ENCODE measurements at places on chromosomes 16 and 17. TPM values are rescaled to one million over a fixed set of nuclear protein-coding genes. Genes with fewer than 3 reads are reported as not detected.

CDRT15 gene
- total RNA-seq, result not detected

CACNG4 gene
- 44.5 TPM for total RNA-seq

SOX8 gene
- total RNA-seq, result 20.1 TPM

CDYL2 gene
- 10.0 TPM for total RNA-seq

RAPGEFL1 gene
- 17.0 TPM for total RNA-seq

CALB2 gene
- total RNA-seq, result 9.2 TPM

DNA sequence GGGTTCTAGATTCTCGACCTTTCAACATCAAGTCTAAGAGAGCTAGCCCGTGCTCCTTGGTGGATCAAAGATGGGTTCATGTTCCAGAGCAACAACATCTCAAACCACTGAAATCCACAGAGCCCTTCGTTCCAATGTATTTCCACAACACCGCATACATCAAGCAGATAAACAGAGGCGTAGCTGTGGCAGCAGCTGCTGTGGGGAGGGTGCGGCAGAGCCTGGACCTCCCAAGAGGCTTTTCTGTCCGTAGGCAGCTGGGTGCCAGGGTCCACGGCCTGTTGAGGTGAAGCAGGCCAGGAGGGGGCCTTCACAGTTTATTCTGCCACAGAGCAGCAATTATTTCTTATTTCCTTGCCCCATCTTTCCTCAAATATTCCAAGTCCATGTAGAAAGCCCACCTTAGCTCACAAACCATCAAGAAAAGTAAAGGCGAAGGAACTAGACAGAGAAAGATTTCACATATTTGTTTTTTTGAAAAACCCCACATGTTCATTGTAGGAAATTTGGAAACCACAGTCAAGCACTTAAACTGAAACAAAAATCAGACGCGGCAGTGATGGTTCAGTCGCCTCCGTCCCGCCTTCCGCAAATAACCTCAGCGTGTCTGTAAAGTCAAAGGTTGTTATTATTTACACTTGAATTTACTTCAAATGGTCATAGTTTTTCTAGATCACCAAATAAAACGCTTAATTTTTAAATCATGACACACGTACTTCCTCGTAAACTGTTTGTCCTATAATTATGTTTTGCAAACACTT, 144.6 kb upstream of the FOXF1 start:
- no peak for DNase-seq

DNA sequence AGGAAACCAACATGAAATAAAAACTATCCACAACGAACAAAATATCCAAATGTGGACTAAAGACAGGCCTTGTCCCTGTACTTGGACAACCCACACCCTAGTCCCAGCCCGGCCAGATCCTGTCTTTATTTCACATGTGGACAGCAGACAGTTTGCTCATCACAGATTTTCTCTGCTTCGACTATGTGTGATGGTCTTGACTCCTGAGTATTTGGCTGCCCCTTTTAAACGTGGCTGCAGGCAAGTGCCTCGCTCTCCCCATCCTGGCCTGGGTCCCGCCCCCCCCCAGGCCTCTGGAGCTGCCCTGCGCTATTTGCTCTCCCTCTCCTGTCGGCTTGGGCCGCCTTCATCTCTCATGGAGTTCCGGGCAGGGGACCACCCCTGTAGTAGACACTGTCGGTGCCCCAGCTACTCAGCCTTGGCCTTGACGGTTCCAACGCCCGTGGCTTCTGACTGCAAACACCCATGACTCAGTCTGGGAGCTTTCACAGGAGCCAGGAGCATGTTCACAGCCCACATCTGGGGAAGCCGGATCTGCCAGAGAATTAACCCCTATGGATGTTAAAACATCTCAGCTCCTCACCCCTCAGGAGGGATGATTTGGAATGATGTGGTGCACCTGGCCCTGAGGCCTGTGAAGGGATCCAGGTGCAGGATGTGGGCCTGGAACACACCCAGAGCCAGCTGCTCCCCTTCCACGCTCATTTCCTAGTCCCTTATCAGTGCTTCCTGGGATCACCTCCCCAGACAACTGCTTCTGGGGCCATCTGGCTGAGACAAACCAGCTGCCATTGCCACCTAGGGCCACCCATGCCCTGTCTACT, 229.7 kb upstream of the RPL38 start:
- no peak for DNase-seq

GRCh38 chr17:49076573-49077384, 55.8 kb upstream of the B4GALNT2 start:
- no peak for DNase-seq

- DNase-seq, result no peak
Observed at GRCh38 chr16:85678821-85679220, 9.9 kb downstream of the GINS2 start.

- no peak for DNase-seq
Observed at GRCh38 chr16:83539736-83540490, 267.9 kb upstream of the HSBP1 start.

- no peak for DNase-seq
Observed at GRCh38 chr16:83606486-83607030, 201.2 kb upstream of the HSBP1 start.

GRCh38 chr16:30838876-30839471, 52.0 kb upstream of the ZNF629 start:
- DNase-seq, result no peak

- DNase-seq, result no peak
Observed at GRCh38 chr17:42072323-42073187, 22.2 kb upstream of the C17orf113 start.

DNA sequence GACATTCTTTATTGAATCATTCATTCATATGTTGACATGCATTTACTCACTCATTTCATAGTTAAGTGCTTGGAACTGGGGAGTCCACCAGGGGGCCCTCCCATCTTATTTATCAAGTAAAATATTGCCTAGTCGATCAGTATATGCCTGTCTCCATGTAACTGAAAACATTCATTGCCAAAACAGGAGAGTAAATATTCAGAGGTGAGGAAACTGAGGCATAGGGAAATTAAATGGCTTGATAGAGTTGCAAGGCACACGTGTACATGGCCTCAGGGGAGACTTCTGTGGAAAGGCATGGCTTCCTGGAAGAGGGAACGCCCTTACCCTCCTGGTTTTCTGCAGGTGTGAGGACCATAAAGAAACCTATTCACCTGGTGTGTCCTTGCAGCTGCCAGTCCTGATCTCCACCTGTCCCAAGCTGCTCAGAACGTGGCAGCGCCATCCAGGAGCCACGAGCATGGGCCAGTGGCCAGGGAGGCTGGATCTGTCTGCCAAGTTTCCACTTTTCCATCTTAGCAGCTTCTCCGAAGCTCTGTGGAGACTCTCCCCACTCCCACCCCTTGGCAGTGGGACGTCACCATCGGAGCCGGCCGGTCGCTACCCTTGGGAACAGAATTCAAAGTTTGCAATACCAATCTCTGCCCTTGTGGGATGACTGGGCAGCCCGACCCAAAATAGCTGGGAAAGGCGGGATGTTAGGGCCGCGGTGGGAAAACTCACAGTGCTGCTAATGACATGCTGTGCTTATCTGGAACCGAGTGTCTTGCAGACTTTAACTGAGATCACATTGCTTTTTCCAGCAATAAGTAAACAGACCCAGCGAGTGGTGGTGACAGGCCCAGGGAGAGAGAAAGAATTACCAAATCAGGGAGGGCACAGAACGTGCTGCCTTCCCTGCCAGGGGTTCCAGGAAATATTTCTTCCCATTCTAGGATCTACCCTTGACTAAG, 4.1 kb upstream of the C1QTNF1 start:
- no peak for DNase-seq

DNA sequence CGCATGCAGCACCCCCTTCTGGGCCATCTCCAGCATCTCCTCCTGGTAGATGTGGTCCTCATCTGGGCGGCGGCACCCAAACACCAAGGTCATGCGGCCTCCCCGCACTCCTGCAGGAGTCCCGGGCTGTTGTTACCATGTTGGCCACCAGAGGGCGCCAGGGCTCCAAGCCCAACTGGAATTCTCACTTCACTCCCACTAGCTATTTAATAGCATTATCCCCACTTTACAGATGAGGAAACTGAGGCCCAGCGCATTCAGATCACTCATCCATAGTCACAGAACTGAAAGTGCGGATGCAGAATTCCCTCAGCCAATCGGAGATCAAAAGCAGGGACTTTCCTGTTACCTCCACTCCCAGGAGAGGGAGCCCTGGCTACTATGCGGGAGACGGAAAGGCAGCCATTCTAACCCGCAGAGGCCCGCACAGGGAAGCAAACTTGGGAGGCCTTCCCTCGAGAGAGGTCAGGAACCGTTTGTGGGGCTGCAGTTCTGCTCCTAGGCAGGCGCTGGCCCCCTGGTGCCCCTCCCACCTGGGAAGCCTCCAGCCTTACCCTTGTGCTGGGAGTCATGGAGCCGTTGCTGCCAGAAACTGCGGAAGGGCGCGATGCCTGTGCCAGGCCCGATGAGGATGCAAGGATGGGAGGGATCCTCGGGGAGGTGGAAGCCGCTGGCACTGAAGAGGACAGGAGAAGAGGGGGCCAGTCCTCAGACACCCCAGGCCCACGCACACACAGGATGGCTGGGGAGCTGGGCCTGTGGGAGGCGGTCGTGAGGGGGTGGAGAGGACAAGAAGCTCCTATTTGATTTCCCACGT, 40.1 kb downstream of the NOS2 start:
- DNase-seq, result peak; percentile 18

- no peak for DNase-seq
Observed at GRCh38 chr16:69273009-69273408, 38.1 kb upstream of the VPS4A start.

DNA sequence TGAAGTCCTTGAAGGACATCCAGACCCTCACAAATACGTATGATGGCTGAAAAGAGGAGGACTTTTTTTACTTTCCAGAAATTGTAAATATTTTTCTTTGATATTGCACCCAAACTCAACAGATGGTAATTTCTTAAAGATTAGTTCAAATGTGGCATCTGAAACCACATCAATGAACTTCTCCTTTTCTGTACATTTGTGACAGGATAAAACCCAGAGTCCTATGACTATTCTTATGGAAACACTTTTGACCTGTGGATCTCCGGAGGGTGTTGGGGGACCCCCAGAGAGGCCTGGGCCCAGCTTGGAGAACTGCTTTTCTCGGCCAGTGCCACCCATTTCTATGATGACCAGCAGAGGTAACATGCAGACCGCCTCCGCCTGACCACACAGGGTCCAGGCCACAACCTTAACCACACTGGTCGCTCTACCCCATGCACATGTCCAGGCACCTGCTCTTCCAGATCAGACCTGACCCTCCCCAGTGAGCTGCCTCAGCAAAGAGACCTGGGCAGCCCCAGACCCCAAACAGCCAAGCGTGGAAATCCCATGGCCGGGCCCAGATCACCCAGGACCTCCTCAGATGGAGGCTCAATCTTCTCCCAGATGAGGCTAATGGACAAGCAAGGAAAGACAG, 22.7 kb downstream of the RPH3AL start:
- no peak for DNase-seq

GRCh38 chr17:67922503-67922902, 73.8 kb downstream of the C17orf58 start:
- no peak for DNase-seq

GRCh38 chr17:82983510-82984248, 95.7 kb upstream of the METRNL start:
- no peak for DNase-seq

DNA sequence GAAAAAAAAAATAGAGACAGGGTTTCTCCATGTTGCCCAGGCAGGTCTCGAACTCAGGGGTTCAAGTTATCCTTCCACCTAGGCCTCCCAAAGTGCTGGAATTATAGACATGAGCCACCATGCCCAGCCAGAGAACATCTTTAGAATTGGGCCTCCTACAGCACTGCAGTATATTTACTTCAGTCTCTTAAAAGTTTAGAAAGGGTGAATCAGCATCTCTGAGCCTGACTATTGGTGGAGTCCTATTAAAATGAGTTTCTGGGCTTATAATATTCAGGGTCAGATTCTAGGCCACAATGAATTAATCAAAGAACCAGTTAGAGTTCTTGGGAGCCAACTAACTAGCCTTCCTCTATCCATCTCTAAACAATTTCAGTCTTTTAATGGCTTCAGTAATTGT, 22.8 kb downstream of the TADA2A start:
- no peak for DNase-seq

GRCh38 chr16:11024333-11025053, 80.1 kb downstream of the CLEC16A start:
- no peak for DNase-seq

Measured in occipital lobe (tissue), 3 donors.